Progenitor cell of endocrine pancreas (in vitro differentiated cells): ENCODE measurements at places on chromosomes 3 and 15. TPM values are rescaled to one million over a fixed set of nuclear protein-coding genes. Genes with fewer than 3 reads are reported as not detected.

Gene IMPG2
- 0.82 and 0.98 TPM in 2 replicates for total RNA-seq

DNA sequence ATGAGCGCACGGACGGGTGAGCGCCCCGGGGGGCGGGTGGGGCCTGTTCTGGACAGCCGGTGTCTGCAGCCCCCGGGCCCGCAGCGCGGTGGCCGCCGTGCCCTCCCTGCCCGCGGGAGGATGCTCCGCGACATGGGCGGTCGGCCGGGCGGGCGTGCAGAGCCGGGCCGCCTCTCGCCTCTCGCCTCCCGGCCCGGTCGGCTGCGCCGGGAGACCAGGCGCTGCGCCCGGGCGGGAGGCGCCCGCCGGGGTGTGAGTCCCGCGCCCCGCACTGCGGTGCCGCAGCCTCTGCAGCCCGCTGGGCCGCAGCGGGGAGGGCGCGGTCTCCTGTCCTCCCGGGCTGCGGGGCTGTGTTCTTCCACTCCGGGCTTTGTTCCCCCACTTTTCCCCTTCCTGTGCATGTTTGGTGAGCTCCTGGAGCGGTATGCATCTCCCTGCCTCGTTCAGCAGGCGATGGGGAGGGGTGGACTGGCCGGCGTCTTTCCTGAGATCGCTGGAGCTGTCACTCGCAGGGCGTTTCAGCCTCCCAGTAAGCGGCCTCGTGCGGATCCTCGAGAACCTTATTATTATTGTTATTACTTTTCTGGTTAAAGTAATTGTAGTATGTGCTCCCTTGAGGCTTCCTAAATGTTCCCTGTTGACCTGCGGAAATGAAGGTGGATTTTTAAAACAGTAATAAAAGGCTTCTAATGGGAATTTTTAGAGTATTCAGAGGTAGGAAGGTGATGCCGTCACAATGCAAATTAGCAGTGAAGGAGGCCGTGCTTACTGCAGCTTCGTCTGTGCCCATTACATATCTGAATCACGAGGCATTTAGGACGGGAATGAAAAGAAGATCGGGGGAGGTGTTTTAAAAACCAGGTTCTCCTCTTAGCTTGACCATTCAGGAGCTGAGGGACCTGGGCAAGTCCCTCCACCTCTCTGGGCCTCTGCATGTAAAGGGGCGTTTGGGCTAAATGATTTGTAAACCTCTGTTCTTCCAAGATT lies 593 bp downstream of the TMOD2 start:
- H3K4me3 ChIP-seq = peak overlapping the region; percentile 85
- H3K27me3 ChIP-seq = peaks cover 73% of the 10 kb centered on the region
- no peaks in the 10 kb centered on the region for H3K36me3 ChIP-seq
- peak; percentile 23 for DNase-seq

GRCh38 chr3:121690777-121691405 lies 30.2 kb upstream of the HCLS1 start:
- no peaks in the 10 kb centered on the region for H3K4me1 ChIP-seq
- H3K27me3 ChIP-seq = no peaks in the 10 kb centered on the region
- no peak overlapping the region for H3K4me3 ChIP-seq
- no peak for DNase-seq
- no peak overlapping the region for H3K27ac ChIP-seq

GRCh38 chr3:183508821-183509220 lies 46.7 kb downstream of the KLHL6 start:
- no peak overlapping the region for H3K4me3 ChIP-seq
- H3K27ac ChIP-seq = no peak overlapping the region
- H3K27me3 ChIP-seq = no peaks in the 10 kb centered on the region
- peaks cover 13% of the 10 kb centered on the region for H3K4me1 ChIP-seq
- H3K36me3 ChIP-seq = no peaks in the 10 kb centered on the region

DNA sequence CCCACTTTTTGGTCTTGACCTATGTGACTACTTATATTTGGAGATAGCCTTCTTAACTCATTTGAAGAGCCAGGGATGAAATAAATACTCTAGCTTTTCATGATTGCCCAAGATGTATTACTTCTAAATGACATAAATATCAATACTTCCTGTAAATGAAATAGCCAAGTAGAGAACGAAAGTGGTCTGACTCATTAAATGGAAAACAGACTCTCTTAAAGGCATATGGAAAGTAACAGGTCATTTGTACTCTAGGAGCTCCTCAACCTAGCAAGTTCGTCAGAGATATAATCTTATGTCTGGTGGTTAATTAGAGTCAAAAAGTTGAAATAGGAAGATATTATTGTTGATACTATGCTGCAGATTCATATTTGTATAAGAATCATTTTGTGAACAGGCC lies 1105.4 kb downstream of the TUSC7 start:
- no peak overlapping the region for H3K4me3 ChIP-seq
- peaks cover 7% of the 10 kb centered on the region for H3K4me1 ChIP-seq
- H3K27me3 ChIP-seq = no peaks in the 10 kb centered on the region
- H3K36me3 ChIP-seq = no peaks in the 10 kb centered on the region
- no peak overlapping the region for H3K27ac ChIP-seq

Gene AMIGO3
- total RNA-seq = 0.86 TPM in 1 of 2 replicates, not detected in the other

- no peaks in the 10 kb centered on the region for H3K4me1 ChIP-seq
- no peak for DNase-seq
- H3K27ac ChIP-seq = no peak overlapping the region
- no peaks in the 10 kb centered on the region for H3K36me3 ChIP-seq
- H3K27me3 ChIP-seq = peaks cover 2% of the 10 kb centered on the region
Measured at GRCh38 chr15:25701721-25702465, 161.2 kb downstream of the ATP10A start.

DNA sequence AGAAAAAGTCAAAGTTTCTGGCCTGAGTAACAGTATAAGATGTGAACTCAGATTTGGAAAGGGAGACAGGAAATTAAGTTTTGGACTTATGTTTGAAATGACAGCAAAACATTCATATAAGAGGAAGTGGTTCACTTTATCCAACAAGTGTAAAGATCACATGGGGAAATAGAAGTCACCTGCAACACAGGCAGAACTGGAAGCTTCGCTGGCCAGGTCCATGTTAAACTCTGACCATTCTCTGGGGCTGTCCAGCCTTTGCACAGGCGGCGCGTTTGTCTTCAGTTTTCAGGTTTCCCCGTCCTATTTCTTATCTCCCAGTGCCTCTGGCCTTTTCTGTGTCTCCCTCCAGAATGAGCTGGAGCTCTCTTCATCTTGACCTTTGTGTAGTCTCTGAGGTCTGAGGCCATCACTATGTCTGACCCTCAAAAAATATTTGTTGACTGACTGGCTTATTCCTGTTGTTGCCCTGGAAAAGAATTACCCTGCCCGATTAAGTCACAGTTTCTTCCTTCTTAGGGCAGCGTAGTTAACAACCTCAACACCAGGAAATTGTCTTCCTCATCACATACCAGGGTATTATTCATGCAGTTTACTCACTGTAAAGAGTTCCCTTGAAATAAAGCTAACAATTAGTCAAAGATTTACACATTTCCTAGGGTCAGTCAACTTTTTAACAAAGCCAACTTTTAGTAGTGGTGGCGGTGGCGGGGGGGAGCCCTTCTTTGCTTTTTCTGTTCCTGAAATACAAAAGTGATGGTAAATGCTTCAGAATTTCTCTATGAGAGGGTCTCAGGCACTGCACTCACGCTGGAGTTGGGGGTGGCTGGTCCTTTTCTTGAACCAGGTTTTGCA lies 959 bp upstream of the RASA2 start:
- no peaks in the 10 kb centered on the region for H3K36me3 ChIP-seq
- DNase-seq = no peak
- peak overlapping the region; percentile 85 for H3K27ac ChIP-seq
- H3K27me3 ChIP-seq = peaks cover 13% of the 10 kb centered on the region

DNA sequence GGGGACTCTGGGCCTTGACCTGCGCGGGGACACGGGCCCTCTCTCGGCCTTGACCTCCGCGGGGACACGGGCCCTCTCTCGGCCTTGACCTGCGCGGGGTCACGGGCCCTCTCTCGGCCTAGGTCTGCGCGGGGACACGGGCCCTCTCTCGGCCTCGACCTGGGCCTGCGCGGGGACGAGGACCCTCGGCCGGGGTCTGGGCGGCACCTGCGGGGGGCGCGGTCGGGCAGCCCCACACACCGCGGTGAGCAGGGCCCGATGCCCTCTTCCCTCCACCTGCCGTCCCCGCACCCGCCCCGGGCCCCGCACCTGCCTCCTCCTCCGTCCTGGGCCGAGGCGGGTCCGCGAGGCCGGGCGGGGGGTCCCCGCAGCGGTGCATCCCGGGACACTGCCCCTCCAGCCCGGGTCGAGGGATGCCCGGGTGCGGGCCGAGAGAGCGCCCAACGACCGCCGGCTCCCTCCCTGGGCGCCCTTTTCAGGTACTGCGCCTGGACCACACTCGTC lies 15.6 kb upstream of the CERS3 start:
- no peak overlapping the region for H3K4me3 ChIP-seq
- no peak for DNase-seq
- no peaks in the 10 kb centered on the region for H3K27me3 ChIP-seq

GRCh38 chr3:187064210-187065115 lies 74.8 kb downstream of the RPL39L start:
- peak overlapping the region; percentile 86 for H3K27ac ChIP-seq
- H3K27me3 ChIP-seq = no peaks in the 10 kb centered on the region
- DNase-seq = no peak
- H3K4me1 ChIP-seq = peaks cover 24% of the 10 kb centered on the region
- peaks cover 24% of the 10 kb centered on the region for H3K36me3 ChIP-seq

Gene PARP16
- 10.5 and 12.6 TPM in 2 replicates for total RNA-seq

Gene LMAN1L
- not detected in 2 replicates for total RNA-seq

- H3K4me3 ChIP-seq = no peak overlapping the region
- no peaks in the 10 kb centered on the region for H3K36me3 ChIP-seq
- H3K27ac ChIP-seq = no peak overlapping the region
- peaks cover 2% of the 10 kb centered on the region for H3K4me1 ChIP-seq
Measured at GRCh38 chr15:68337826-68338225, 60.3 kb downstream of the FEM1B start.

Gene ACP3
- total RNA-seq = 8.1 and 9.1 TPM in 2 replicates

Gene CCR9
- not detected in 2 replicates for total RNA-seq

Gene SORD
- total RNA-seq = 247 and 300 TPM in 2 replicates

DNA sequence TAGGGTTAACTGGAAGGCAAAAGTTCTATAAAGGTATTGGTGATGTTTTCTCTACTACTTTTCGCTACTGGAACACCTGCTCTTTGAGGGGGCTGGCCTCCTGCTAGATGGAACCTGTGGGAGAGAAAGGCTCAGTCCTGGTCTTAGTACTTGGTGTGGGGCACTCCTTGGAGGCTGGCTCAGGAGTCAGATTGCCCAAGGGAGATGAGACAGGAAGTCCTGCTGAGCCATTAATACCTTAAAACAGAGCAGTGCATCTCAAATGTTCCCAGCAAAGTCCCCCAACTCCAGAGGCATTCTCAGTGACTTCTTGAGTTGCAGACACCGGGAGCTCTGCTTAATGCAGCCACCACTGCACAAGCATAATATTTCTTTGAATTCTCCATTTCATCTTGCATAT lies 3.1 kb upstream of the ADAMTSL3 start:
- no peak for DNase-seq
- H3K27ac ChIP-seq = no peak overlapping the region
- H3K4me1 ChIP-seq = no peaks in the 10 kb centered on the region
- H3K36me3 ChIP-seq = no peaks in the 10 kb centered on the region
- no peak overlapping the region for H3K4me3 ChIP-seq

Gene IGF1R
- 106 and 109 TPM in 2 replicates for total RNA-seq

Gene GRK7
- 0.14 TPM in 1 of 2 replicates, not detected in the other for total RNA-seq

DNA sequence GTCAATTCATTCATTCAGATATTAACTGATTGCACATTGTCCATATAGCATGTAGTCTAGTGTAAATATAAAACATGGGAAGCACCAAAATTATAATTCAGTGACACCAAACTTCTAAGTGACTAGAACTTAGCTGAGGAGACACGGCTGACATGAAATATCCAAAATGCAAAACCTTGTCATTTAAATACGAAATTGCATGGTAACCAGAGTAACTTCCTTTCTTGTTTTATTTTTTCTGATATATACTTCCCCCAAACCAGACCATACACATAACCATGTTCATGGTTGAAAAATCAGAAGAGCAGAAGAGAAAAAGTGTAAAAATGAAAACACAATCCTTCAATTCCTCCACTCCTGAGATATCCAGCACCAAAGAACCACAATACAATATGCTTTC lies 38.0 kb downstream of the CBLB start:
- peaks cover 7% of the 10 kb centered on the region for H3K4me1 ChIP-seq
- DNase-seq = no peak
- H3K36me3 ChIP-seq = peaks cover 34% of the 10 kb centered on the region
- H3K4me3 ChIP-seq = no peak overlapping the region

Gene PLCB2
- total RNA-seq = 2.5 and 2.8 TPM in 2 replicates

- peaks cover 32% of the 10 kb centered on the region for H3K27me3 ChIP-seq
- H3K36me3 ChIP-seq = no peaks in the 10 kb centered on the region
- H3K4me1 ChIP-seq = peaks cover 5% of the 10 kb centered on the region
- peak overlapping the region; percentile 70 for H3K4me3 ChIP-seq
- DNase-seq = no peak
- H3K27ac ChIP-seq = no peak overlapping the region
Measured at GRCh38 chr15:74724570-74725224, 631 bp downstream of the CYP1A1 start.

GRCh38 chr3:196053487-196053886 lies 28.4 kb downstream of the TFRC start:
- H3K4me3 ChIP-seq = no peak overlapping the region
- H3K27me3 ChIP-seq = no peaks in the 10 kb centered on the region
- no peak for DNase-seq

DNA sequence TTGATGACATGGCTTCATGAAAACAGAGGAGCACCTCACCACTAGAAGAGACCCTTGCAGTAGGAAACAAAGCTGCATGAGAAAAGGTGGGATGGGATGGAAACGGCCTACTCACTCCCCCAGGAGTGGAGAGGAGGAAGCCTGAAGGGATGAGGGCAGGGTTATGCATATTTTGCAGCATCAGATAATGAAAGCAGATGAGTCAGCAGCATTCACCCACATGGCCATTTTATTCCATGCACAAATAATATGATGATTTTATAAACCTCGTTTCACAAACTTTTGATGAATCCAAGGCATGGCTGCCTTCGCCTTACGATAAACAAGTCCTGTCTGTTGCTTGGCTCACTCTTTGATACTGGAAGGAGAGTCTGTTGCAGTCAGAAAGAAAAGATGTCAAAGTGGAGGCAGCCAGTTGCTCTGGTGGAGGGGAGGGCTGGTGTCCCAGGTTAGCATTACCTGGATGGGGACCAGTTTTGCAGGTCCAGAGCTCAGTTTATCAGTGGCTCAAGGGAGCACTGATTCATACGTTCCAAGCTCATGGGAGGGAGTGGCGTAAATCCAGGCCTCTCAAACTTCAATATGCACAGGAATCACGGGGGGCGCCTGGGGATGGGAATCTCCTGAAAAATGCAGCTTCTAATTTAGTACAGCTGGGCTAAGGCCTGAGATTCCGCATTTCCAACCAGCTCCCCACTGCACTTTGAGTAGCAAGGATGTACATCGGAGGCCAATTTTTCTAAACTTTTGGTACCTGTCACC lies 9.2 kb upstream of the EHD4 start:
- no peaks in the 10 kb centered on the region for H3K36me3 ChIP-seq
- no peak overlapping the region for H3K27ac ChIP-seq
- peaks cover 9% of the 10 kb centered on the region for H3K27me3 ChIP-seq
- peaks cover 14% of the 10 kb centered on the region for H3K4me1 ChIP-seq

Gene UROC1
- not detected in 2 replicates for total RNA-seq

Gene KNG1
- total RNA-seq = not detected in 2 replicates
